ENCODE measurements at places on chromosomes 2 and 18. TPM values are rescaled to one million over a fixed set of nuclear protein-coding genes. Genes with fewer than 3 reads are reported as not detected.

- no peak for DNase-seq
Observed at GRCh38 chr2:106516436-106516835, 29.3 kb downstream of the CD8B2 start.

DNA sequence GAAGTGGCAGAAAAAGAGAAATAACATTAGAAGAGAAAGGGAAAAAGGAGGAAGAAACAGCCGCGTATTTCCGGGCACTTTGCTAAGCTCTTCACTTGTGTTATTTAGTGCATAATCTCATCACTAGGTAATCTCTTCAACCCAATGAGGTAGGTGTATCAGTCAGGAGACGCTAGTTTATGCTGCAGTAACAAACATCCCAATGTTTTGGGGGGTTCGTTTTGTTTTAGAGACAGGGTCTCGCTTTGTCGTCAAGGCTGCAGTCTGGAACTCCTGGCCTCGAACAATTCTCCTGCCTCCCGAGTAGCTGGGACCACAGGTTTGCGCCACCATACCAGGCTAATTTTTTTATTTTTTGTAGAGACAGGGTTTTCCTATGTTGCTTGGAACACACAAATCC, 61.7 kb downstream of the ZFP36L2 start:
- no peak for DNase-seq

DNA sequence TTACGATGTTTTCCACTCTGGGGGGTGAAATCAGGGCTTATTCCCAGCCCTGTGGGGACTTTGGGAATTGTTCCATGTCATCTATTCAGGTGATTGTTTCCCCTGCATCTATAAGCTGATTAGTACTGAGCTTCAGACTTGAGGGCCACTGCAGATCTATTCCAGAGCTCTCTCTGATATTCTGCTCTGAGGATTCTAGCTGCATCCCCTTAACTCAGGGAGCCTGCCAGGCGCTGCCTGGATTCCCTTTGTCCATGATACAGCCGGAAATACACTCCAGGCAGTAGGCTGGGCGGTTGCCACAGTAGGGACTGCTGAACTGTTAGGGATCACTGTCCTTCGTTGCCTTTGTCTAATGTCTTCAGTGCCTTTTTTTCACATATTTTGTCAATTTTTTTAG, 31.3 kb downstream of the PTRHD1 start:
- DNase-seq, result no peak

- no peak for DNase-seq
Observed at GRCh38 chr18:55189972-55190371, 230.7 kb upstream of the CCDC68 start.

Gene CD226
- 126 TPM for total RNA-seq

Gene SERPINB10
- total RNA-seq, result not detected

Data from activated CD4-positive, alpha-beta T cell treated with anti-CD3 and anti-CD28 coated beads, Interleukin-2, amount 10 ng/mL, durations not matched to agents 7 days and 5 days (primary cell).